Stimulated activated CD4-positive, alpha-beta T cell treated with anti-CD3 and anti-CD28 coated beads, TNF-alpha, amount 100 ng/mL, for 4 hours (primary cell): ENCODE measurements at places on chromosomes 16 and 17.
A peak's percentile ranks its signal among the peaks of the same experiment; 100 is the strongest.

GRCh38 chr16:17335826-17336529 lies 134.8 kb downstream of the XYLT1 start:
- DNase-seq, result no peak

GRCh38 chr16:79673635-79674034 lies 73.1 kb upstream of the MAF start:
- no peak for DNase-seq

- no peak for DNase-seq
Measured at GRCh38 chr16:65697065-65697464, 575.2 kb upstream of the CDH11 start.

GRCh38 chr16:83899272-83899897 lies 470 bp downstream of the MLYCD start:
- DNase-seq, result peak; percentile 47

DNA sequence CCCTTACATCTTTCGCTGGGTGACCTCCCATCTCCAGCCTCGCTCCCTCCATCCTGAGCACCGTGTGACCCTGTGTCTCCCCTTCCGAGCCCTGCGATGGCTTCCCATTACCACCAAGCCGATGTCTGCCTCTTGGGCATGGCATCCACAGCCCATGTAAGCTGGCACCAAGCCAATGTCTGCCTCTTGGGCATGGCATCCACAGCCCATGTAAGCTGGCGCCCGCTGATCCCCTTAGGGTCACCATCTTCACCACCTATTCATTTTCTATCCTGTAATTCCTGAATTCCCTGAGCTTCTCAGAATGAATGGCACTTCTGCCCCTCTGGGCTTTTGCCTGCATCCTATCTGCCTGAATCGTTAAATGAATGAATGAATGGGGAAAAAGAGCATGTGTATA lies 478.2 kb upstream of the CCL2 start:
- no peak for DNase-seq

DNA sequence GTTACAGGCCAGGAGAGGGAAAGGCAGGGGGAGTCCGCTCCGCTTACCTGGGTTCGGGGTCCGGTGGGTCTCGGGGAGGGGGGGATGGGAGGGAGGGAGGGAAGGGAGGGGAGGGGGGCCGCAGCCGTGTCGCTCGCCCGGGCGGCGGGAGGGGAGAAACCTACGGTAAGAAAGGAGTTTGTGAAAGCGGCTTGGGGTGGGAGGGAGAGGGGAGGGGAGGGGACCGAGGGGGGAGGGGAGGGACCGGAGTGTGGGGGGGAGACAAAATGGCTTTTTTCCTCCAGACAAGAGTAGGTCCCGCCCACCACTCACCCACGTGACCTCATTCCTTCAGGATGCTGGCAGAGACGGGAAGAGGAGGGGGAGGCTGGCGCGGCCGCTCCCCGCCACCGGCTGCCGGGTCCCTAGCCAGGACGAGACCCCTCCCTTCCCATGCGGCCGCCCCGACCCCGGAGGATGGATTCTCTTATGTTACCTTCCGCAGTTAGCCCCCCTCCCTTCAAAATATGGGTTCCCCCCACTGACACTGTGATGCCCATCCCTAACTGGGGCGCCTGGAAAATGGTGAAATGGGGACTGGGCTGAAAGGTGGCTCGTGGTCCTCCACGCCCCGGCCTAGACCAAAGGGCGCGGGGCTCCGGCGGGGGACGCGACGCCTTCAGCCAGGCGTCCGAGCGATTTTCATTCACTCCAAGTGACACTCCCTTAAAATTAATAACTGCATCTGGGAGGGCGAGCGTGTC lies at the start of gene PCGF2:
TSS of gene PCGF2 (minus strand) at position 188 of the 743 bp plus-strand sequence. CDS start 7,934 bp downstream, outside the sequence.
- no peak for DNase-seq

GRCh38 chr16:8564934-8565345 lies 25.4 kb downstream of the TMEM114 start:
- no peak for DNase-seq

- no peak for DNase-seq
Measured at GRCh38 chr16:72222503-72222902, 50.5 kb upstream of the PMFBP1 start.

DNA sequence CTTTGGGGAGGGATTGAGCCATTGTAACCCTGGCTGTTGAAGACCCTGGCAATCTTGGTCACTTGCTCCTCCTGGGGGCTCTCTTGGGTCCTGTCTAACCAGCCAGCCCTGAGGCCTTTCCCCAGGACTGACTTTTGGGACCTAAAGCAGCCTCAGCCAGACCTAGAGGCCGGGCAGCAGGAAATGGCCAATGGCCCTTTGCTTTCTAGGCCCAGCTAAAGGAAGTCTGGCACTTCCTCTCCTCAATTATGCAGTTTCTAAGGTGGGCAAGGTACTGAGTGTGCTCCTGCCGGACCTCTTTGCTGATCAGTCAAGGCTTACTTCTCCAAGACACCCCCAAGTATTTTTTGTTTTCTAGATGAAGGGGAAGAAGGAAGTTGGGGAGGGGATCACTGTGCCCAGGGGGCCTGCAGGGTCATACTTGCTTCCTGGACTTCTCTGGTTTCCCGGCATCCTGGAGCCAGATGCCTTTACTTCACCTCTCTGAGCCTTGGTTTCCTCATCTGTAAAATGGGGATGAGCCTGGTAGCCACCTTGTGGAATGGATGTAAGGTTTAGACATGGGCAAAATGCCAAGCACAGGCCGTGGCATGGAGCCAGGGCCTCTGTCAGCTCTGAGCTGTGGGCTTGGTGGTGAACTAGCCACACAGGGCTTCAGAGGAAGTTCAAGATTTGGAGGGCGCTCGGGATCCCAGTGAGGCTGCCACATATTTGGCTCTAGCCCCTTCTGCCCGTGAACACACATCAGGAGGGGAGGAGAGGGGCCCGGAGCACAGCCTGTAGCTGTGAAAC lies 8.6 kb downstream of the CX3CL1 start:
- DNase-seq, result no peak

- DNase-seq, result no peak
Measured at GRCh38 chr16:85483424-85483823, 129.7 kb upstream of the GSE1 start.

DNA sequence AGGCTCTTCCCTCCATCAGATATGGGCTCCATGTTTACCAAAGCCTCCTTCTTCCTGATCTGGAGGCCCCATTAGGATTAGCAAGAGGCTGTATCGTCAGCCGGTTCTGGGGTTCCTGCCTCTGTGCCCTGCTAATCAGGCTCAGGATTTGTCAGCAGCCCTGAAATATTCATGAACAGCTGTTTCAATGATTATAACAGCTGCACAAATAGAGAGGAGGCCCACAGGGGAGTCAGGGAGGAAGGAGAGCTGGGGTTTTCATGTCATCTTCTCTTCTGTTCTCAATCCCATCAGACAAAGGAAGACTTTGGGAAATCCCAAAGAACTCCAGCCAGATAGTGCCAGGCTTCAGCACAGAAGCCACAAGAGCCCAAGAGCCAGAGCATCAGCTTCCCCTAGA lies 72.3 kb upstream of the MMP2 start:
- DNase-seq, result no peak

GRCh38 chr17:864315-864714 lies 82.2 kb downstream of the MRM3 start:
- no peak for DNase-seq

DNA sequence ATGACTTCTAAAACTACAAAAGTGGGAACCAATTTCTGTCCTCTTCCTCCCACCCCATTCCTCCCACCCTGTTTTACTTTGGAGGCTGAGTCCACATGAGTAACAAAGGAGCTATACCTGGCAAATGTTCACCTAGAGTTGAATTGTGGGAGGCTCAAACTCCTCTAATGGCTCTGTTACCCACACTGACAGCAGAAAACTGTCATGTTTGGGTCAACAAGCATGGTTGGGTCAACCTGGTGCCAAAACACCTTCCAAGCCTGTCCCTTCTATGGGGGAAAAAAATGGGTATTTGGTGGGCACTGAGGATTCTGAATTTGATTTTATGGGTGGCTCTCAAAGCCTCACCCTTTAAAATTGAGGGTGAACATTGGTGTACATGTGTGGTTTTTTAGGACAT lies 12.0 kb upstream of the HOXB13 start:
- no peak for DNase-seq

GRCh38 chr16:79484237-79484636 lies 116.3 kb downstream of the MAF start:
- no peak for DNase-seq

GRCh38 chr17:59756236-59756818 lies 48.9 kb downstream of the VMP1 start:
- no peak for DNase-seq

DNA sequence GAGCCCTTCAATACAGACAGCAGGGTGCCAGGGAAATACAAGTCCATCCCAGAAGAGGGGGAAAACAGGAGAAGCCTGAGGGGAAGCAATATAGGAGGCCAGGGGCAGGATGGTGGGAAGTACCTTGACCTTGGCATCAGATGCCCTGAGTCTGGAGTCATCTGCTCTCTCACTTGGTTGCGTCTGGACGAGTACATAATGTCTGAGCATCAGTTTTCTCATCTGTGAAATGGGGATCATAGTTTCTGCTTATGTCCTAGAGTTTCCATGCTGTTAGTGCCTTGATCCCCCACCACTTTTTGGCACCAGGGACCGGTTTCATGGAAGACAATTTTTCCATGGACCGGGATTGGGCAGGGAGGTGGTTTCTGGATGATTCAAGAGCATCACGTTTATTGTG lies 2.3 kb downstream of the STAT5A start:
- no peak for DNase-seq

- DNase-seq, result no peak
Measured at GRCh38 chr17:69356625-69357024, 29.7 kb upstream of the ABCA5 start.

GRCh38 chr17:48586355-48587258 lies 3.4 kb downstream of the HOXB3 start:
- DNase-seq, result no peak

DNA sequence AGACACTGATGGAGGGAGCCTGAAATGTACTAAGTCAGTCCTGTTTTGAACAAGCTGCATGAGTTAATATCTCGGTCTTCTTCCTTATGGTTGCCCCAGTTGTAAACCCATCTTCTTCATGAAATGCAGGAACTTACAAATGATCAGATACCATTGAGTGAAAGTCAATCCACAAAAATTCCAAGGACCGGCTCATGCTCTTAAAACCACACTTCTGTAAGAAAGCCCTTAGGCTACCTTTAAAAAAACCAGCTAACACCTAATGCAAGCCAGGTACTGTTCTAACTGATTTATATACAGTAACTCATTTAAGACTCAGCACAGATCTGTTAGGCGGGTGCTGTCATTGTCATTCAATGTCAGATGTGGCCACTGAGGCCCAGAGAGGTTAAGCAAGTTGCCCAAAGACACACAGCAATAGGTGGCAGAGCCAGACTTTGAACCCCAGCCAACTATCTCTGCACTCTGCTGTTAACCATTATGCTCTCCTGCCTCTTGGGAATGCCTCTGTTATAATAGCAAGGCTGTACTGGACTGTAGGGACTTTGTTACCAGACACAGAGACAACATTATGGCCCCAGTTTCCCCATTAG lies 93.4 kb downstream of the C16orf95 start:
- no peak for DNase-seq
